ENCODE measurements at places on chromosomes 2 and 18. TPM values are rescaled to one million over a fixed set of nuclear protein-coding genes. Genes with fewer than 3 reads are reported as not detected.

GRCh38 chr2:227623226-227623625, 5.9 kb downstream of the SCYGR4 start:
- H3K4me3 ChIP-seq = no peak overlapping the region
- no peaks in the 10 kb centered on the region for H3K36me3 ChIP-seq
- DNase-seq = no peak
- H3K4me1 ChIP-seq = no peaks in the 10 kb centered on the region

- H3K27me3 ChIP-seq = no peaks in the 10 kb centered on the region
- peak overlapping the region; percentile 95 for H3K27ac ChIP-seq
- DNase-seq = no peak
- peaks cover 4% of the 10 kb centered on the region for H3K36me3 ChIP-seq
- H3K4me3 ChIP-seq = no peak overlapping the region
These were observed 35.4 kb upstream of the REEP1 start for GRCh38 chr2:86372641-86373502.

- no peaks in the 10 kb centered on the region for H3K4me1 ChIP-seq
- no peak overlapping the region for H3K4me3 ChIP-seq
- H3K36me3 ChIP-seq = no peaks in the 10 kb centered on the region
- DNase-seq = no peak
- H3K27ac ChIP-seq = no peak overlapping the region
These were observed 203.1 kb downstream of the NCKAP5 start for GRCh38 chr2:133365117-133365516.

DNA sequence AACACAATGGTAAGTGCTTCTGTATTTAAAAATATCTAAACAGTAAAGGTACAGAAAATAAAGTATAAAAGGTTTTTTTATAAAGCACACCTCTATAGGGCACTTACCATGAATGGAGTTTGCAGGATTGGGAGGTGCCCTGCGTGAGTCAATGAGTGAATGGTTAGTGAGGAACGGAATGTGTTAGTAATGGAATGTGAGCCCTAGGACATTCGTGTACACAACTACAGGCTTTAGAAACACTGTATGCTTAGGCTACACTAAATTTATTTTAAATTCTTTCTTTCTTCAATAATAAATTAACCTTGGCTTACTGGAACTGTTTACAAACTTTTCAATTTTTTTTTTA, 337.9 kb upstream of the SLC39A10 start:
- no peak overlapping the region for H3K4me3 ChIP-seq
- no peak for DNase-seq
- H3K4me1 ChIP-seq = peaks cover 18% of the 10 kb centered on the region
- H3K27me3 ChIP-seq = no peaks in the 10 kb centered on the region
- no peaks in the 10 kb centered on the region for H3K36me3 ChIP-seq

- H3K36me3 ChIP-seq = peaks cover 21% of the 10 kb centered on the region
- no peaks in the 10 kb centered on the region for H3K27me3 ChIP-seq
- no peak overlapping the region for H3K27ac ChIP-seq
- no peak overlapping the region for H3K4me3 ChIP-seq
- peaks cover 8% of the 10 kb centered on the region for H3K4me1 ChIP-seq
These were observed 34.7 kb upstream of the ACTR3 start for GRCh38 chr2:113854970-113855740.

GRCh38 chr2:22247466-22247865, 1123.7 kb downstream of the TDRD15 start:
- no peaks in the 10 kb centered on the region for H3K27me3 ChIP-seq
- H3K4me3 ChIP-seq = no peak overlapping the region

- H3K4me1 ChIP-seq = peaks cover 53% of the 10 kb centered on the region
- no peaks in the 10 kb centered on the region for H3K36me3 ChIP-seq
- peak overlapping the region; percentile 1 for H3K4me3 ChIP-seq
- H3K27ac ChIP-seq = peak overlapping the region; percentile 12
These were observed 29.3 kb downstream of the PELI1 start for GRCh38 chr2:64114912-64115277.

- DNase-seq = no peak
- peaks cover 23% of the 10 kb centered on the region for H3K27me3 ChIP-seq
- H3K4me3 ChIP-seq = peak overlapping the region; percentile 48
- no peak overlapping the region for H3K27ac ChIP-seq
- peaks cover 16% of the 10 kb centered on the region for H3K36me3 ChIP-seq
These were observed 14.6 kb downstream of the ALPG start for GRCh38 chr2:232421189-232421785.

GRCh38 chr2:10620481-10620880, 69.3 kb downstream of the NOL10 start:
- H3K27ac ChIP-seq = peak overlapping the region; percentile 67
- H3K4me1 ChIP-seq = peaks cover 36% of the 10 kb centered on the region
- peak; percentile 23 for DNase-seq
- H3K27me3 ChIP-seq = no peaks in the 10 kb centered on the region
- H3K4me3 ChIP-seq = peak overlapping the region; percentile 68
- peaks cover 33% of the 10 kb centered on the region for H3K36me3 ChIP-seq

GRCh38 chr2:64591188-64591587, 62.5 kb downstream of the SERTAD2 start:
- no peaks in the 10 kb centered on the region for H3K4me1 ChIP-seq
- H3K36me3 ChIP-seq = peaks cover 63% of the 10 kb centered on the region
- no peak for DNase-seq
- no peaks in the 10 kb centered on the region for H3K27me3 ChIP-seq
- no peak overlapping the region for H3K4me3 ChIP-seq

DNA sequence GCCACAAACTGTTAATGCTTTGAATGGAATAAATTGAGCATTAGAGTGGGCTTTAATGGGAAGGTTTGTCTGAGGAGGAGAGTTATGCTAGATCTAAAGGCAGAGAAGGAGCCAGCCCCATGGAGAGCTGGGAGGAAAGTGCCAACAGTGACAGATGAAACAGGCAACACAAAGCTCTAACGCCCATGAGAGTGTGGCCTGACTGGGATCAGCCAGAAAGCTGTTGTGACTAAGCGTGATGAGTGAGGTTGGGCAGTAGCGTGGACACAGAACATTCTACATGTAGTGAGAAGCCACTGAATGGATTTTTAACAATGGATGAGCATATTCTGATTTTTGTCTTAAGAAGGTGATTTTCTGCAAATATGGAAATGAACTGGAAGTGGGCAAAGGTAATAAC, 185.3 kb upstream of the SIX2 start:
- H3K36me3 ChIP-seq = no peaks in the 10 kb centered on the region
- H3K4me3 ChIP-seq = no peak overlapping the region

DNA sequence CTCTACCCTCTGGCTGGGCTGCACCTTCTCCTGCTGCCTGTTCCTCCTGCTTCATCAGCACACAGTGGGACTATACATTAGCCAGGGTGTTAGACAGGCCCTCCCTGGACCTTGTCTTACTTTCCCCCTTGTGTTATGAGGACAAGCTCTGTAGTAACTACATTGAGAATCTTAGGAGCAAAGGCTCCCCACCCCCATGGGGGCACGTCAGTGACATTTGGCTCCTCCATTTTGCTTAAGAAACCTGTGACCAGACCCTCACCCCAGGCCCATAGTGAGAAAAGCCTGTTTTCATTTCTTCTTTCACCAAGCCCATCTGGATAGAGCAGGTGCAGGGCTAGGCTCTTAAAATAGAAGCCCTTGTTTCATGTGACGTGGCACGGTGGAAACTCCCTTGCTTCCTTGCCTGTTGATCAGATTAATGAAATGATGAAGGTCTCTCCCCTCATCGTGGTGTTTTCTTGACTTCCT, 146.7 kb downstream of the RPIA start:
- no peak for DNase-seq
- H3K4me3 ChIP-seq = no peak overlapping the region
- H3K36me3 ChIP-seq = no peaks in the 10 kb centered on the region
- H3K27me3 ChIP-seq = no peaks in the 10 kb centered on the region
- H3K4me1 ChIP-seq = no peaks in the 10 kb centered on the region

GRCh38 chr2:54629914-54630857, 93.3 kb upstream of the EML6 start:
- H3K27me3 ChIP-seq = no peaks in the 10 kb centered on the region
- peaks cover 28% of the 10 kb centered on the region for H3K4me1 ChIP-seq
- DNase-seq = no peak
- no peak overlapping the region for H3K27ac ChIP-seq
- H3K36me3 ChIP-seq = peaks cover 14% of the 10 kb centered on the region

DNA sequence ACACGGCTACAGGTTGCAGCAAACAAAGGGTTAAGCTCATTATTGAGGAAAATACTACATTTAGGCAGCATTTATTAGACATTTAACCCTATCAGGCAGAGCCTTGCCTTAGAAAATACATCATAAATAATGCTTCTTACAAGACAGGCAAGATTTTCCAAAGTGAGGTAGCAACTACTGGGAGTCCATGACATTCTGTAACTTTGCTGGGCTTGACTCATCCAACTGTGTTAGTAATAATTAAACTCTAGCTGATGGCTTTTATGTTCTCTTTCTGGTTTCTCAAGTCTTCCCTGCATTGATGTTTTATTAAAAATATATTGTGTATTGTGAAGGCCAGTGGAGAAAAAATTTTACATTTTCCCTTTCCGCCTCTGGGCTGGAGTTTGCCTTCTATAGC, 291.3 kb downstream of the AFF3 start:
- no peak overlapping the region for H3K27ac ChIP-seq
- H3K27me3 ChIP-seq = peaks cover 3% of the 10 kb centered on the region
- no peaks in the 10 kb centered on the region for H3K4me1 ChIP-seq
- H3K36me3 ChIP-seq = peaks cover 1% of the 10 kb centered on the region
- DNase-seq = no peak

SAG gene
- not detected for polyA plus RNA-seq

NCKAP5 gene
- polyA plus RNA-seq = not detected

SPHKAP gene
- not detected for polyA plus RNA-seq

MOGAT1 gene
- not detected for polyA plus RNA-seq

TTR gene
- not detected for polyA plus RNA-seq

MC2R gene
- not detected for polyA plus RNA-seq

STPG4 gene
- polyA plus RNA-seq = not detected

BIN1 gene
- 156 TPM for polyA plus RNA-seq

CRYGC gene
- polyA plus RNA-seq = not detected

ABCG5 gene
- not detected for polyA plus RNA-seq

All from naive thymus-derived CD8-positive, alpha-beta T cell (primary cell).